ENCODE measurements at places on chromosomes 12 and 14.
A peak's percentile ranks its signal among the peaks of the same experiment; 100 is the strongest.

DNA sequence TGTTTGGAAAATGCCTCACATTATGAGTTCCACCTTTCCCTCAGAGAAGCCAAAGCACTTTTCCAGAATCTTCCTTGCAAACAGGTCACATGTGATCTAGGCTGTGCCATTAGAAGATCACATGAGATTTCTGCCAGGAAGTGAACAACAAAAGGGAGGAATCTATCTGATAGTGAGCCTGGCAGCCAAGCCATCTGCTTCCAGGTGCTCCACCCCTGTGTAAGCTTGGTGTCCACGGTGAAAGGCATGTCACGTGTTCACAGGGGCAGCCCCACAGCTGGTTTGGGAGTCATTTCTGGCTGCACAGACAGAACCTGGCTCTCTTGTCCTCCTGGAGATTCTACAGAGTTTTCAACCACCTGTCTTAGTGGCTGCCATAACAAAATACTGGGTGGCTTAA, 3.5 kb upstream of the KSR2 start:
- DNase-seq = no peak

DNA sequence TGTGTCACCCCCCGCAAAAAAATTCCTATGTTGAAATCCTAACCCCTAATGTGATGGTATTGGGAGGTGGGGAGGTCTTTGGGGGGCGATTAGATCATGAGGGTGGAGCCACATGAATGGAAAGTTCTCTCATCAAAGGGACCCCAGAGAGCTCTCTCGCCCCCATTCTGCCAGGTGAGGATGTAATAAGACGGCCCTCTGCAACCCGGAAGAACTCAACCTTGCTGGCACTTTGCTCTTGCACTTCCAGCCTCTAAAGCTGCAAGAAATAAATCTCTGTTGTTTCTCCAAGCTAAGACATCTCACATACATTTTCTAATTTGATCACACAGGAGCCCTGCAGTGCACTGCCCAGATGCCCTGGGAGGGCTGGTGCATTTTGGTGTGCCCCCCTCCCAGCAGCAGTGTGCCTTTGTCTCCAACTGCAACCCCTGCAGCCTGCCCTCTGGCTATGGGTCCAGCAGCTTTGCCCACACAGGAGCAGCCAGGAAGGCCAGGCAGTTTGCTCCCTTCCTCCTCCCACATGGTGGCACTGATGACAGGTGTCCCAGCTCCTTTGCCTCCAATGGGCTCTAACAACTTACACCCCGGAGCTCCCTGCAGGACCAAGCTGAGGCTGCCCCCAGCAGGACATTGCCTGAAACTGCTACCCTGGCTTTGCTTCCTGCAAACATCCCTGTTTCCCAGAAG, 59.3 kb downstream of the C14orf132 start:
- DNase-seq = peak; percentile 72

GRCh38 chr12:56462565-56462964, 5.8 kb upstream of the SPRYD4 start:
- DNase-seq = no peak

- DNase-seq = no peak
Observed at GRCh38 chr14:56162476-56162875, 44.3 kb downstream of the PELI2 start.

GRCh38 chr14:51792809-51793208, 67.6 kb upstream of the GNG2 start:
- DNase-seq = peak; percentile 19

GRCh38 chr14:54535126-54535525, 25.4 kb downstream of the CGRRF1 start:
- DNase-seq = peak; percentile 34

DNA sequence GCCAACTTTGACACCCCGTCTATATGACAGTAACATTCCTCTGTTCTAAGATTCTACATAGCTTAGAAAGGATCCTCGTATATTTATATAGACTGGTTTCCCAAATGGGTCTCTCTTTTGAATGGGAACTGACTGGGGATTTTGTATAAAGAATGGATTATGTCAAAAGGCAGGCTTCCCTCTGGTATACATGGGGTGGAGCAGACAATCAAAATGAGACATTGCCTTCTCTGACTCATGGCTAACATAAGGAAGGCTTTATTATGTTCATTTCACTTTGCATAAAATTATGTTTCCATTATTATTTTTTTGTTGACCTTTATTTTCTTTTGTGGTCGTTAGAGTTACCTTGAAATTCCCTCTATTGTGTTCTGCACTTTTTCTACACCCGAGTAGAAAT, 211.1 kb downstream of the ALG10B start:
- no peak for DNase-seq

DNA sequence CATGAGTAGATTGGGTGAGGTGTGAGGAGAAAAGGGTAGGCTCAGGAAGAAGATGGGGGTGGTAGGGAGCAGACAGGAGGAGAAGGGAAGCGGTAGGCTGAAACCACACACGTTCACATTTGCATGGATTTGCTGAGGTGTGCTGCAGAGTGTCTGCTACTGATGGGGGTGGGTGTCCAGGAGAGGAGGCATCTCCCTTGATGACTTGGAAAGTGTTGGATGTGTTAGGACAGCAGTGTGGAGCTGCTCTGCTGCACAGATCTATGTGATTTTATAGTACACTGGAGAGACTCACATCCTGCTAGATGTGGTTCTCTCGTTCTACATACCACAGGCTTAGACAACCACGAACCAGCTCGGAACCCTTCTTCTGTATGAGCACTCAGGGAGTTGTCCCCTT, 9.3 kb downstream of the ZFHX2 start:
- no peak for DNase-seq

- no peak for DNase-seq
Observed at GRCh38 chr12:78420991-78421390, 443.6 kb upstream of the SYT1 start.

DNA sequence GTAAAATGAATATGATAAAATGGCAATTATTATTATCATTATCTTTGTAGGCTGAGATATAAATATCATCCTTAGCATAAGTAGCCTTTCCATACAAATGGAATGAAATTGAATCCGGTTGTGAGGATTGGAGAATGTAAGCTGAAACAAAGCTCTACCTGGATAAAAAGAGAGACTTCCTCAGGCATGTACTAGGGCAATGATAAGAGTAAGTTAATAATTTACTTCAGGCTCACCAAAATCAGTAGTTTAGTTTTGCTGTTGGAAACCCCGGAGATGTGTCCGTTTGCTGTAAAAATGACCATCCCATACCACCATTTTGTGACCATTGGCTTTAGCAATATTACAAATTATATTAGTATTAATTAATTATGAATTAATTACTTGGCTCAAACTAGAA, 96.3 kb downstream of the C12orf75 start:
- no peak for DNase-seq

GRCh38 chr12:119211884-119212283, 33.2 kb downstream of the HSPB8 start:
- DNase-seq = no peak

DNA sequence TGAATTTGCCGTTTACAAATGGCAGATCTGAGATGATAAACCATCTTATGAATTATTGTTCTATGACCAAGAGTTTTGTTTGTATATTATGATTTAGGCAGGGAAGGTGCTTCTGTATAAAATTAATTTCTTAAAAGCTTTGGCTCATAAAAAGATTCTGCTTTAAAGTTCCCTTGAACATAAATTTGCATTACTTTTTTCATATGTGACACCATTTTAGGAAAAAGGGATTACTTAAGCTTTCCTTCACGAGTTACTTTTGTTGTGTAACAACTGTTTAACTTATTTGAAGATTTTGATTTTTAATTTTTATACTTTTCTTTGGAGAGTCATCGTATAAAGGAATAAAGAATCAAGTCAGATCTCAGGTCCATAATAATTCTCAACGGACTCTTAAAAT, 3.3 kb downstream of the ETNK1 start:
- DNase-seq = no peak

GRCh38 chr12:58046271-58046670, 104.9 kb downstream of the ATP23 start:
- no peak for DNase-seq
